ENCODE measurements at places on chromosomes 2 and 18.

DNA sequence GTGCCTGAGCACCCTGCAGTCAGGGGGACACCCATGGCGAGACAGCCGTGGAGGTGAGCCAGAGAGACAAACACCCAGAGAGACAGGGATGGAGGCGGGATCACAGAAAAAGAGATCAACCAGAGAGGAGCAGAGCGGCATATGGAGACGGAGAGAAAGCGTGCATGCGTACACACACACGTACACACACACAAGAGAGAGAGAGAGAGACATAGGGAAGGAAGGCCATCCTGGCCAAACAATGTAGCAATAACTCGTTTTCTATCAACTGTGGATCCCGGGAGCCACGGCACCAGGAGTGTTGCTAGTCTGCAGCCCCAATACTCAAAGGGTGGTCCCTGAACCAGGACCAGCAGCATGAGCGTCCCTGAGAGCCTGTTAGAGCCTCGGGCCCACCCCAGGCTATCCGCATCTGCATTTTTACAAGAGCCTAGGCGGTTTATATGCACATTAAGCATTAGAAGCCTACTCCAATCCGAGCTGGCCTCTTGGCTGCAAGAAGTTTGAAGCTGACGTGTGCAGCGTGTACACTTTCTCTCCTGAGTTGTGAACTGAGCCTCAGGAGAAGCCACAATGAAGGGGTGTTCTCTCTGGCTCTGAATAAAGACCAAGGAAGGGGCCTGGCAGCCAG lies 50.1 kb upstream of the MYCN start:
- no peak for DNase-seq

- no peak for DNase-seq
These were observed 381.8 kb downstream of the CPS1 start for GRCh38 chr2:210938228-210938627.

DNA sequence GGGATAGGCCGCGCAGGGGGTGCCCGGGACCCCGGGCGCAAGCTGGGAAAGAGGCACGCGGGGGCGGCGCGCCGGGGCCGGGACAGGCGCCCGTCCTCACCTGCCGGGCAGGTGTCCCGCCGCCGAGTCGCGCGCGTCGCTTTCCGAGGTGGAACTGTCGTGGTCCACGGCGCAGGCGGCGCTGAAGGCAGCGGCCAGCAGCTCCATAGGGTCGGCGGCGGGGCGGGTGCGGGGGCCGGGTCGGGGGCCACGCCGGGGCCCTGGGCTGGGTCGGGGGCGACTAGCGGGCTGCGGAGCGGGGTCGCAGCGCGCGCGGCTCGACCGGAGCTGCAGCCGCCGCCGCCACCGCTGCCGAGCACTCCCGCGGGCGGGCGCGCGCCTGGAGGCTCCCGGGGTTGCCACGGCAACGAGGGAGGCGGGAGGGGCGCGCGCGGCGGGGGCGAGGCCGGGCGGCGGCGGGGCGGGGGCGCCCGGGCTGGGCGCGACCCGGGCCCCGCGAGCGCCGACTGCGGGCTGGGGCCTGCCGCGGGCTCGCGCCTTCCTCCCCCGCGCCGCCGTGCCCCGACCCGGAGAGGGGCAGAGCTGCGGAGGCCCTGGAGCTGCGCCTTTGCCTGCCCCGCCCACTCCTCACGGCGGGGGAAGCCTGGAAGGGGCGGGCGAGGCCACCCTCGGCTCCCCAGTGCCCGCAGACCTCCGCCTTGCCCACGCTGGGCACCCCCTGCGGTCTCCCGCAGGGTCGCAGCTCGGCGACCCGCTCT lies 57.9 kb downstream of the SNORC start:
- DNase-seq = no peak

- DNase-seq = no peak
These were observed 36.0 kb upstream of the NPAS2 start for GRCh38 chr2:100783987-100784386.

DNA sequence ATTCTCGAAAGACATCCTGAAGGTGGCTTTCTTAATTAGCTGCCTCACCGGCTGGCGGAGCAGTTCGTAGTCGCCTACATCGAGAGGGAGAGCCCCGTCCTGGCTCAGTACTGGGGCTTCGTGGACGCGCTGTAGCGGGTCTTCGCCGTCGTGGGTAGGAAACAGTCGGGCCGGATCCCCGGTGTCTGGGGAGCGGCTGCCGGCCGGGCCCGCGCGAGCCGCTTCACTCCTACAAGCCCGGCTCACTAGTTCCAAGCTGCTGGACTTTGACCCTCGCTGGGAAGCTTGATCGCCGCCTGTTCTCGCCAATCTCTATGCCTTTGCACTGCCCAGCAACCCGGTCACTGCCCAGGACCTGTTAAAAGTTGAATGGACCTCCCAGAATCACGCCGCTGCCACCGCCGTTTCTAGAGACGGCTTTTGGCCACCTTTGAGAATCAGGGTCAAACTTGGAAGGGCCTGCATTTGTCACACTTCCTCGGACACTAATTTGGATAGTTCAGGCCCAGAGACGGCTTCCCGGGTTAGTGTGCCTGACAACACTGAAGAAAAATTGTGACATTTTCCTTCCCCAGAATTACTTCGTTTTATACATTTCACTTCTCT lies 41.4 kb upstream of the AKAIN1 start:
- no peak for DNase-seq

- DNase-seq = no peak
These were observed 70.3 kb downstream of the TGOLN2 start for GRCh38 chr2:85257359-85257969.

GRCh38 chr2:223169830-223170605 lies 118.0 kb downstream of the KCNE4 start:
- no peak for DNase-seq

GRCh38 chr2:86510436-86510933 lies 52.8 kb downstream of the CHMP3 start:
- DNase-seq = no peak

DNA sequence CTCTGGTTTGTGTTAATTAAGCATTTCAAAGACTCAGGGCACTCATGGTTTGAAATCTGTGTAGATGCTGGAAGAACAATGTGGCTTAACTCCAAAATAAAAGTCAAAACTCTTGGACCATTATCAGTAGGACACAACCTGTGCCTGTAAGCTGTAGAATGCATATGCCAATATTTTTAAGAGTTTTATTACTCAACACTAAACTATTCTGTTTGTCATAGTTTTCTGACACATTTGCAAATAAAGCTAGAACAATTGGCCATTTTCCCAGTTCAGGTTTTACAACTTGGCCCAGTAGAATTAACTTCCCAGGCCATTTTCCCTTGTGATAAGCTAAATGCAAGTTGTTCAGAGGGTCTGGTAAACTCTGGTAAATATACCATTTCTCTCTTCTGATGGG lies 713.1 kb downstream of the CBLN2 start:
- DNase-seq = no peak

DNA sequence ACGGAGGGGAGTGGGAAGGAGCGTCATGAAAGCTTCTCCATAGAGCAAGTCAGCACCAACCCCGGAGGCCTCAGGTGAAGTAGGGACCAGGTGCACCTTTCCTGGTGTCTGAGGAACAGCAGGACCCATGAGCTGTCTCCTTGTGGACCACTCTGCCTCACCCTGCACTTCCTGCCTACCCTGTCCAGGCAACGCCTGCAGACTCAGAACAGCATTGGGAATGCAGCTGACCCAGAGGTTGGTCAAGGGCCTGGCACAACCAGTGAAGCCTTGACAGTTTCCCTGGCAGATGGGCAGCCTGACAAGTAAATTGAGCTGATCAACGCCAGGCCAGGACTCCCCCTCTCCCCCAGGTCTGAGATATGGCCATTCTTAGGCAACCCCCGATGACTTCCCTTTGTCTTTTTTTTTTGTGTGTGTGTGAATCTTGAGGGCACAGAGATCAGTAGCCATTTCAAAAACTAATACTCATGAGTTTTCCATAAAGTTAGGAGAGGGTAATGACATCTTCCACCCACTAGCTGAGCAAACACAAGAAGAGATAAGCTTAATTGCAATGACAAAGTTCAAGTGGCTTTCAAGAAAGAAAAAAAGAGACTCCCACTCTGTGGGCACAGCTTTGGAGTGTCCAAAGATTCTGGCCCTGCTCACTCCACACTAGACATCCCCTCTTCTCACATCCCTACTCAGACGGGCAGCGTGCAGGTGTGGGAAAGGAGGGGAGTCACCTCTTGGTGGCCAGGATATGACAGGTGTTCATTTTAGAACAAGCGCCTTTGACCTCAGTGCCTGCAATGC lies 3.5 kb upstream of the FABP1 start:
- no peak for DNase-seq

DNA sequence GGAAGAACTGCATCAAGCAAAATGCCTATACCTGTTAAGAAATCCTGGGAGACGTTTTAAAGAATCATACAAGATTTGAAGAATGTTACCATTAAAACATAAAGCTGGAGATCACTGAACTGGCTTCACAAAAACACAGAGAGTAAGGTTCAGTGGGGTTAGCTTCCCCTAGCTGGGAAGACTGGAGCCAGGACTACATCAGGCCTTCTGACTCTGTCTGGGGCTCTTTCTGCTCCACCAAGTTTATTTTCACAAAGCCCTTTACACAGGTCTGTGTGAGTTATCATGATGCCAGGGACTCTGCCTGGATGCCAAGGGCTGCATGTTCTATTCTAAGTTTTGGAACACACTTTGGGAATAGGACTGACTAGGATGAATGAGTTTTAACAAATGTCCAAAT lies 47.3 kb upstream of the DNER start:
- no peak for DNase-seq

GRCh38 chr18:79816981-79817606 lies 19.4 kb downstream of the KCNG2 start:
- DNase-seq = no peak

DNA sequence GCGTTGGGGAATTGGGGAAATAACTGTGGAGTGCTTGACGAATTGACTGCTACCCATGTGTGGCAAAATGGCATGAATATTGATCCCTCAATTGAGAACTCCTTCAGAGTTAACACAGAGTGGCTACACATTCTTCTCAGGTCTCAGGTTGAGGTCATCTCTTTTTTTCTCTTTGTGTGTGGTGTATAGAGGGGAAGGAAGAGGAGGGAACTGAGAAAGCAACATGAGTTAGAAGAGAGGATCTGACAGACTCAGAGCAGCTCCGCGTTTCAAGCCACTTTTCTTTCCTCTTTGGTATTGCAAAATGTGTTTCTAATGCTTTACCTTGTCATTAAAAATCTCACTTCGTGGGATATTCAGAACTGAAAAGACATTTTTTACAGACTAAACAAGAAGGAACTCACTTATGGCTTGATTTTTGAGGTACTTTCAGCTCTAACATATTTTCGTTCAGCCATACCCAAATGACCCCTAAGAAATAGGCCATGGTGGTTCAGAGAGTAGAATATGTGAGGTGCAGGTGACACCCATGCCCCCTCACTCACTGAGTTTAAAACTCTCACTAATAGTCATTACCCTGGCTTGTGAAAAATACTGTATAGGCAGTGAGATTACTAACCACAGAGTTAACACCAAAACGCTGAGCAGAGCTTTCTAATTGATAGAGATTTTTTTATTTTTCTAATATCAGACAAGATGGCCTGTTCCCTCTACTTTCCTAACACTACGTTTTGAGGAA lies 22.5 kb downstream of the STAT4 start:
- no peak for DNase-seq

DNA sequence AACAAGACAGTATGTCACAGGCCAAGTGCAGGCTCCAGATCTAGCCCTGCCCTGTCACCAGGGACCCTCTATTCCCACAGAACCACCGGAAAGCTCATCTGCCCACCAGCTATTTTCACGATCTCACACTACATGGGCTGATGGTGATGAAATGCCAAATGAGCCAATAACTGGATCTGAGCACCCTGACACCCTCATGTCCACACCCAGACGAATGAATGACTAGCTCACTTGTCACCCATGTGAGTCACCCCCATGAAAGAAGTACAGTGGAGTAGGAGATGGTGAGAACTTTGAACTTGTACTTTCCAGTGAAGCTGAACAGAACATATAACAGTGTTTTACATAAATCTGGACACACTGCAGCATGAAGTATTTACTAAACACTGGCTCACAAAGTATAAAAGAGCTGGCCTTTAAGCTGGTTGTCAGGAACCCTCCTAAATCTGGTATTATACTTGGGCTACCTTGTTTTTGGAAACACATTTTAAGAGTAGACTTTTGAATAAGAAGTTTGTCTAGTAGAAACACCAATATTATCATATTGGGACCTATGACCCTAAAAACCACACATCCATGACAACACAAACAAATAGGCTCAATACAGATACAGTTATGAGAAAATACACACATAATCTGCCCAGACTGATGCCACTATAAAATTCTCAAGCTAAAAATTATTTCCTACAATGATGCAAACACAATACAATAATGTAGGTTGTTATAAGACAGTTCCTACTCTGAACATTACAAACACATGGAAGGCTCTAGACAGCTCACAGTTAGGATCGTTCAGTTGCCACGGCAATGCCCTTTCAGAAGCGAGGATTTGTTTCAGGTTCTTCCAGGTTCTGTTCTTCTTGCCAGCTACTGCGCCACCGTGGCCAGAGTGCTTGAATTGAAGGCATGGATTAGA lies 19.0 kb downstream of the INO80C start:
- DNase-seq = no peak

GRCh38 chr2:96819128-96819875 lies 3.2 kb downstream of the CNNM3 start:
- DNase-seq = no peak

- no peak for DNase-seq
These were observed 172.0 kb downstream of the MIB1 start for GRCh38 chr18:21912339-21913239.

DNA sequence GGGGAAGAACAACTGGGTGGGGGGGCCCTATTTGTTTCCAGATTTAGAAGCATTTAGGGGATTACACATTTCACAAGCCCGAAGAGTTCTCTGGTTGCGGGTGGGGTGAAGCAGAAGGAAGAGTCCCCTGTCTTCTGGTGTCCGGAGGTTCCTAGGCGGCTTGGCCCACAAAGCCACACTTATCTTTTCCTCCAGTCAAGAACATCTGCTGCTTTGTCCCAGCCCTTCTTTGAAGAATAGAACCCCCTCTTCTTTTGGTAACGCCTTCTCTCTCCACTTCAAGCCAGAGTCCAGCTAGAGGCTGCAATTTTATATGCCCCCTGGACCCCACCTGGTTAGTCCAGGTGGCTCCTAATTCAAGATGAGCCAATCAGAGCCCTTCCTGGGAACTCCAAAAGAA lies 15.8 kb downstream of the BOLA3 start:
- DNase-seq = no peak

- DNase-seq = no peak
These were observed 118.1 kb downstream of the PRPF40A start for GRCh38 chr2:152598975-152599759.

GRCh38 chr2:157420771-157421323 lies 23.0 kb downstream of the CYTIP start:
- DNase-seq = peak; percentile 38

- DNase-seq = no peak
These were observed 851.8 kb upstream of the NXPH2 start for GRCh38 chr2:139631966-139632365.

- no peak for DNase-seq
These were observed 346.9 kb downstream of the DYSF start for GRCh38 chr2:71800106-71800809.

- no peak for DNase-seq
These were observed 52.6 kb upstream of the HS6ST1 start for GRCh38 chr2:128371248-128371630.

GRCh38 chr18:46422552-46423055 lies 234.4 kb downstream of the LOXHD1 start:
- DNase-seq = no peak

- no peak for DNase-seq
These were observed 7.2 kb downstream of the POMC start for GRCh38 chr2:25161055-25161781.

Data from KG1 (cell line).